IPS DF 6.9 (cell line): ENCODE measurements at places on chromosomes 2 and 18.

- DNase-seq: no peak
These were observed 422.9 kb upstream of the ST6GAL2 start for GRCh38 chr2:107308835-107309234.

GRCh38 chr2:188187726-188188125 is 103.9 kb upstream of the GULP1 start:
- DNase-seq: no peak

GRCh38 chr2:99903981-99904380 is 238.4 kb downstream of the AFF3 start:
- DNase-seq: no peak

GRCh38 chr2:39547811-39548719 is 111.0 kb upstream of the MAP4K3 start:
- no peak for DNase-seq

GRCh38 chr2:16629770-16630169 is 35.9 kb downstream of the CYRIA start:
- DNase-seq: no peak

- no peak for DNase-seq
These were observed 33.5 kb upstream of the SELENOI start for GRCh38 chr2:26312471-26312870.

GRCh38 chr18:57970356-57971095 is 73.5 kb upstream of the NEDD4L start:
- DNase-seq: peak; percentile 25

- DNase-seq: no peak
These were observed 401.6 kb downstream of the METTL4 start for GRCh38 chr18:2169656-2170055.

DNA sequence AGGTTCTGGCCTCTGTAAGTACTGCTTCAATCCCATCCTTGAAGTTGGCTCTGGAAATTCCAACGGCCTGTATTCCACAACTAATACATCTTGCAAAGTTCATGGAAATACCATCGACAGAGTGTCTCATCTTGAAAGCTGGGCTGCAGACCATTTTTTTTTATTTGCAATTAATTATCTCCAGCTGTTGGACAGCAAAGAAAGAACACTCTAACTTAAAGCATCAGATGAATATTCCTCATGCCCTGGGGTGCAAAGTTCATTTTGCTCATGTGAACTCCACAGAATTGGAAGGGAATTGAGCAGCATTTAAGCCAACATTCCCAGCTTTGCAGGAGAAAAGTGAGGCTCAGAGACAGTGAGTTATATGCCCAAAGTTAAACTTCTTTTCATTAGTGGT is 96.5 kb upstream of the PIEZO2 start:
- DNase-seq: no peak

DNA sequence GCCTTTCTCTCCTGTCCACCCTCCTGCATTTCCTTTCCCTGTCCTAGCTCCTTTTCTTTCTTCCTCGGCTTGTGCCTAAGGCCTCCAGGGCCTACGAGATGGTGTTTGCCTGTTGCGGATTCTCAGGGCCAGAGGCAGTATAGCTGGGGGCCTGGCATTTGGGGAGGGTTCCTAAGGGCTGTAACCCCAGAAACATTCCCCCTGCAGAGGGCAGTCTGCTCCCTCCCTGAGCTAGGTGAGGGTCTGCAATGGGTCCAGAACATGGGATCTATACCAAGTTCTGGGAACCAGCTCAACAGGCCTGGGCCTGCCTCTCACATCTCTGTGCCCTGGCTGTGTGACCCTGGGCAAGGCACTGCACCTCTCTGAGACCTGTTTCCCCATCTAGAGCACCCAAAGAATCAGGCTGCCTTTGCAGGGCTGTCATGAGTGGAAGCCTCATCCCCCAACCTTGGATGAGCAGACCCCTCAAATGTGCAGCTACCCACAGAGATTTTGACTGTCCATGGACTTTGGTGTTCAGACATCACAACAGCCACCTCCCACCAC is 97.5 kb downstream of the GLI2 start:
- no peak for DNase-seq

DNA sequence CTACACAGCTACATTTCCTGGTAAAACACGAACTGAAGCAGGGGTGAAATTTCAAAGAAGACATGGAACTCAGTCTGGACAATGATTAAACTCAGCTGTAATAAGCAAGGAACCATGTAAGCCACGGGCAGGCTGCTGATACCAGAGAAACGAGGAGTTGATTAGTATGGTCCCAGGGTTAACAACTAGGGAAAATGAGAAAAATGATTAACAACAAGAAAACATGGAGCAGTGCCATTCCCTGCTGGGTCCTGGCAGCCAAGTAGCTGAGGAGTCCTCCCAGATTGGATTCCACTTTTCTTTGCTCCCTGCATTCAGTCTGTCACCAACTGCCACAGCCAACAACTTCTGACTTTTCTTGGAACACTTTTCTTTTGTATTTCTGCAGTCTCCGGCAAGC is 517.0 kb upstream of the KLHL29 start:
- no peak for DNase-seq

DNA sequence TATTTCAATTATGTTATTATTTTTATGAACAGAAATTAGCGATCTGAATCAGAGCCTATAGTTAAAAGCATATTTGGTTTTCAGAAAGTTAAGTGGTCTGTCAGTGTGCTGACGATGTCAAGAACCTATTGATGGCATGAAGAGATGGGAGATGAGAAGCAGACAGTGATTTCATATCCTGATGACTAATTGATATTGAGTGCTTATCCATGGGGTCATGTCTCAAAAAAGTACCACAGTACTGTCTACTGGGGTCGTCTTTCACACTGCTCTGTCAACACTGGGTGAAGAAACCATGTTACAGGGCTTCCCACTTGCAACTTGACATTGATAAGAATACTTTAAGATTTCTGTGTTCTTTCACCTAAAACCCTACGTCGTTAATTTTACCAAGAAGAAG is 297.1 kb downstream of the AFF3 start:
- DNase-seq: no peak
